ENCODE measurements at places on chromosomes 2 and 18. TPM values are rescaled to one million over a fixed set of nuclear protein-coding genes. Genes with fewer than 3 reads are reported as not detected.

SERPINB13 gene
- not detected for total RNA-seq

DNA sequence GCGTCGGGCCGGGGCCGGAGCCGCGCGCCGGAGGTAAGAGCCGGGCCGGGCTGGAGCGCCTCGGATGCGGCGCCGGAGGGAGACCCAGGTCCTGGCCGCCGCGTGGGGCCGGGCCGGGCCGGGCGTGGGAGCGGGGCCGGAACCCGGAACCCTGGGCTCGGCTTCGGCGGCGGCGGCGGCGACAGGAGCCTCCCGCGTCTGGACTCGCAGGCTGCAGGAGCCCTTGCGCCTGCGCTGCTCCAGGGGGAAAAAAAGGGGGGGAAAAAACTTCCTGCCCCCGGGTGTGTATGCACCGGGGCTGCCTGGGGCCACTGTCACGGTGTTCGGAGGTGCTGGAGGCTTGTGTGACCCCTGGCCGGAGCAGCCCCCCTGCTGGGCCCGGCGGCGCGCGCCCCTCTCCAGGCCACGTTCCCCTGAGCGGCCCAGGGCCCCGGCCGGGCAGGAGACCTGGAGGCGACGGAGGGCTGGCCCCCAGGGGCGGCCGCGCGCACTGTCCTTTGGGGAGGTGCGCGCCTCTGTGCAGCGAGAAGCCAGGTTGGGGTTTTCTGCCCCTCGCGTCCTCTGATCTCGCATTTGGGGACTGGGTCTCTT is 864 bp downstream of the KLHL29 start:
- DNase-seq = peak; percentile 31

- no peak for DNase-seq
Observed at GRCh38 chr18:36307513-36307912, 10.0 kb downstream of the FHOD3 start.

- DNase-seq = no peak
Observed at GRCh38 chr2:65072181-65072970, 16.2 kb downstream of the CEP68 start.

HOXD1 gene
- 0.14 TPM for total RNA-seq

TYMS gene
- total RNA-seq = 86.4 TPM

DNA sequence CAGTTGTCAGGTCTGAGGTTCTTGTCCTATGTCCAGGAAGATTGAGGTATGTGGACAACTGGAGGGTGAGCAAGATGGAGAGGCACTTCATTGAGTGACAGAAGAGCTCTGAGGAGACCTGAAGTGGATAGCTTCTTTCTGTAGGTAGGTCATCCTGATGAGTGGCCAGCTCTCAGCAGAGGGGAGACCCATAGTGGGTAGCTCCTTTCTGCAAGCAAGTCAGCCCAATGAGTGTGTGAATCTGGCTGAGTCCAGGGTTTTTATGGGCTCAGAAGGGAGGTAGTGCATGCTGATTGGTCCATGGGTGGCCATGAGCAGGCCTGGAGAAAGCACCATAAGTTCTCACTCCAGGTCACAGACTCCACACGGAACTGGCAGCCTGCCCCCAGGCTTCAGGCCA is 92.6 kb upstream of the GALNT5 start:
- no peak for DNase-seq

ANKRD53 gene
- total RNA-seq = 0.39 TPM

DNA sequence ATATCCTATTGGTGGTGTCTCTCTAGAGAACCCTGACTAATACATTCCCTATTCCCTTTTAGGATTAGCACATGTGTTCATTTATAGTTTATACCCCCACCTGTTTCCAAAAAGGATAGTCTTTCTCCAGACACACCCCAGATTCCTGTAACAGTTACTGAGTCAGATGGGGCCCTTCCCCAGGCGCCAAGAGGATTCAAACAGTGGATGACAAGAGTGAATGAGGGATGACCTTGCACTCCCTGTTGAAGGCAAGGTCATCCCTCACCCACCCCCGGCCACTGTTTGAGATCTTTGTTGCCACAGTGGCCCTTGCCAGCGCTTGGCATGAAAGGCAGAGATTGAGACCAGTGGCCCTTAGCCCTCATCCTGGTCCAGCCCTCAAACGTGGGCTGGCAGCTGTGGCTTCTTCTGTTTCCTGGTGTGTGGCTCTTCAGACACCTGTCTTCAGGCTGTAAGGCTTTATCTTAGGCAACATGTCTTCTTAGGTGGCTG is 15.3 kb upstream of the REEP1 start:
- DNase-seq = no peak

DNA sequence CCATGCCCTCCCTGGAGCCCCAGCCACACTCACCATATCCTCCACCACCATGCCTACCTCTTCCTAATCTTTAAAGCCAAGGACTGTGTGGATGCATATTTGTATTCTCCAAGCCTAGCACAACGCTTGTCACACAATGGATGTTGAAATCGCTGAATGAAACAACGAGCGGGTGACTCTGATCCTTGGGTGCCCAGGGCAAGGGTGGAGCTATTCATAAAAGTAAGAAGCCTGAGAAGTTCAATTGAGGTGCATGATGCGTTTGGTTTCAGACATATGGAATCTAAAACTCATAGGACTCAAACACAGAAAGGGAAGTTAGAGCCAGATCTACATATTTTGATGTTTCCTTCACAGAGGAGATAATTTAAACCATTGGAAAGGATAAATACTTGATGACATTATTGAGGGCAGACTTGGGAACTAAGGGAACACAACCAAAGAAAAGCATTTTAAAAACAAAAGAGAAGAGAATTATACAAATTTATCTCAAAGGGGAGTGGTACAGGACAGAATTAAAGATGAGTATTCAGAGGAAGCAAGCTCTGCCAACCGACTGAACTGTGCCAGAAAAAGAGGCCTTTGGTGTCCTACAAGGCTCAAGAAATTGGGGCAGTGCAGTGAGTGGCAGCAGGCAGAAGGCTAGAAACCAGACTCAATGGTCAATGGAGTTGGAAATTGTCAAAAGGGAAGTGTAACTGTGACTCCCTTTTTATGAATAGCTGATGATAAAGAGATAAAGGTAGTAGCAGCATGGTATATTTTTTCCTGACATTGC is 200.6 kb upstream of the NCKAP5 start:
- no peak for DNase-seq

- no peak for DNase-seq
Observed at GRCh38 chr18:73879328-73879727, 268.3 kb downstream of the FBXO15 start.

DNA sequence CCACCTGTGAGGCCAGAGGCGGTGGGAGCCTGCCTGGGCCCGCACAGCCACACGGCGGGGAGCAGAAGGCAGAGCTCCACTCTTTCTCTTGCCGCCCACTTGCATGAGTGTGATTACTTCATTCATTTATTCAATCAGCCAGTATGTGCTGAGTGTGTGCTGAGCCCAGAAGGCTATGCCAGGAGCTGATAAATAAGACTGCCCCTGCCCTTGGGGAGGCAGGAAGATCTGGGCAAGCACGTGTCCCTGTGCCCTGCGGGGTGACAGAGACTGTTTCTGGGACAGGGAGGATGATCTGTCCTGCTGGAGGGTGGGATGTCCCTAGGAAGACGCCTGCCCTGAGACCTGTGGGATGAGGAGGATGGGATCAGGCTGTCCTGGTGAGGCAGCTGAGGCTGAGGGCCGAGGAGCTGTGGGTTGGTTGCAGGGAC is 250.8 kb downstream of the DYSF start:
- no peak for DNase-seq

MBD1 gene
- total RNA-seq = 48.4 TPM

GPR75 gene
- 2.8 TPM for total RNA-seq

IL1F10 gene
- not detected for total RNA-seq

DNA sequence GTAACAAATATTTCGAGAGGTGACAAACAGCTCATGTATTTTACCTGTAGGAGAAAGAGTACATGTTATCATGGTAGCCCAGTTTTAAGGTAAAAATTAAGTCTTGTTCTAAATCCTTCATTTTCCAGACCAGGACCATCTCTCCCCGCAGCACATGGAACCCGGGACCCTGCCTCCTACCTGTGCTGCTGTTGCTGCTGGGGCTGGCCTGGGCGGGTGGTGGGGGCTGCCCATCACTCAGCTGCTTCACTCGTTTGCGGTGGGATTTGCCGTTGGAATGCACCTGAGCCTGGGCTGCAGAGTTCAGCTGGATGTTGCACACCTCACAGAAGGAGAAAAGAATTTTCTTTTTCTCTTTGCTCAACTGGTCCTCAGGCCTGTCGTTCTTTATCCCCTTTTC is 92.1 kb downstream of the ZNF385B start:
- no peak for DNase-seq

TTN gene
- 4.7 TPM for total RNA-seq

GRCh38 chr18:8116341-8117005 is 492.8 kb upstream of the RAB12 start:
- no peak for DNase-seq

GRCh38 chr2:16615687-16616615 is 49.7 kb downstream of the CYRIA start:
- DNase-seq = peak; percentile 46

TCF23 gene
- total RNA-seq = 0.14 TPM

PIEZO2 gene
- 10.7 TPM for total RNA-seq

GRCh38 chr2:113060396-113060795 is 1.4 kb downstream of the IL36RN start:
- no peak for DNase-seq

- no peak for DNase-seq
Observed at GRCh38 chr2:46305767-46306166, 8.6 kb downstream of the EPAS1 start.

Measured in WTC11 (cell line).